Activated CD8-positive, alpha-beta memory T cell treated with anti-CD3 and anti-CD28 coated beads for 4 hours (primary cell): ENCODE measurements at places on chromosomes 4 and X.

DNA sequence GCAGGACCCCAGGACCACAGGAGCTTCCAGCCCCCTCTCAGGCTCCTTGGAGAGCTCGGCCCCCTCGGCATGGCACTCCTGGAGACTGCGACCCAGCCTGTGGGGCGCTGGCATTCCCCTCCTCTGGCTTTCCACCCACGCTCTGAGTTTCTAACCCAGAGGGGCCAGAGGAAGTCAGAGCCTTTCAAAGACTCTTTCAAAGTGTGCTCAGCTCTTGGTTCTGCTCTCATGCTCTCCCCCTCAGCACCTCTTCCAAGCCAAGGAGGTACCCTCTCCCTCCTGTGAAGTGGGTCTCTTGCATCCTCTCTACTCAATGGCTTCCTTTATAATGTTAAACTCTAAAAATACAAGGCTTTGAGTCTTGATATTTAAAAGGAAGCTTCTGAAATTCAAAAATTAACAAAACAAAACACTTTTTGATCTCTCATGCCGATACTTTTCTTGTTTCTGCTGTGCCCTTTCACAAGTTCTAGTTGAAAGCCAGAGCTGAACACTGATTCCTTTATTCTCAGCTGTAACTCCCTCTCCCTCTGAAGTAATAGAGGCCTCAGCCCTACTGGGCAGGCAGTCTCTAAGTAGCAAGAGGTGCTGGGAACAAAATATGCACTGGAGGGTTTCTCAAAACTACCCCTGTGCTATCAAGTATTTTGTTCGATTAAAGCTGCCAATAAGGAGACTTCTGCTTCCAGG, 82.8 kb downstream of the NAT8L start:
- no peak for DNase-seq

DNA sequence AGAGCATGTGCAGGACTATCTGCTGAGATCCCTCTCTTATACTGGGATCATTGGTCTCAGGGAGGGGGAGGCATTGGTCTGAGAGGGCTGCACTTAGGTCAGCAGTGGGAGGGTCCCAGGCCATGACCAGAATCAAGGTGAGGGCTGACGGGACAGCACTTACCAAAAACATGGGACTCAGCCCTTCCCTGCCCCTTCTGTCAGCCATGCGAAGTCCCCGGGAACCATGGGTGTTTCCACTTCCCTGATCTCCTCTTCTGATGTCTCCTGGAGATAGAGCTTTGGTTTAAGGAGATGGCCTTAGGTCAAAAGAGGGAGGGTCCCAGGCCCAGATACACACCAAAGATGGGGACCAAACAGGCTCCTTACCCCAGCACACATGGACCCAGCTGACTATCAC, 12.9 kb upstream of the HSFX1 start:
- DNase-seq, result no peak

DNA sequence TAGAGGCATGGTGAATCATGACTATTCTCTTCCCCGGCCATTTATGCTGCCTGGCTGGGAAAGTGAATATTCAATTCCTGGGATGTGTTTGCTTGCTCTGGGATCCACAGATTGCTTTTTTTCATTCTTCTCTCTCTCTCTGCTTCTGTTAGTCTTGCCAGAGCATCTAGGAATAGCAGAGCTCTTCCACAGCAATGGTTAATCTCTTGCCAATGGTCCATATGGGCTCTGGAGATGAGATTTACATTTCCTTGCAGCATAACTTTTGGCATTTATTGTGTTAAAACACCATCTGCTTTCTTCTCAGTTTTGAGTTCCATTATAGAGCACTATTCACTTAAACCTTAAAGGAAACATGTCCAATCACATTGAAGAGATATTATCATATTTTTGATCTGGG, 59.2 kb upstream of the GUCY1A1 start:
- no peak for DNase-seq

DNA sequence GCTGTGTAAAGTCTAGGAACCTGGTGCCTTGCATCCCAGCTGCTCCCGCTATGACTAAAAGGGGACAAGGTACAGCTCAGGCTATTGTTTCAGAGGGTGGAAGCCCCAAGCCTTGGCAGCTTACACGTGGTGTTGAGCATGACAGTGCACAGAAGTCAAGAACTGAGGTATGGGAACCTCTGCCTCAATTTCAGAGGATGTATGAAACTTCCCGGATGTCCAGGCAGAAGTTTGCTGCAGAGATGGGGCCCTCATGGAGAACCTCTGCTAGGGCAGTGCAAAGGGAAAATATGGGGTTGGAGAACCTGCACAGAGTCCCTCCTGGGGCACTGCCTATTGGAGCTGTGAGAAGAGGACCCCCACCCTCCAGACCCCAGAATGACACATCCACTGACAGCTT, 76.6 kb downstream of the DDX60 start:
- DNase-seq, result no peak

GRCh38 chr4:41060352-41061334, 153.7 kb downstream of the APBB2 start:
- DNase-seq, result no peak

DNA sequence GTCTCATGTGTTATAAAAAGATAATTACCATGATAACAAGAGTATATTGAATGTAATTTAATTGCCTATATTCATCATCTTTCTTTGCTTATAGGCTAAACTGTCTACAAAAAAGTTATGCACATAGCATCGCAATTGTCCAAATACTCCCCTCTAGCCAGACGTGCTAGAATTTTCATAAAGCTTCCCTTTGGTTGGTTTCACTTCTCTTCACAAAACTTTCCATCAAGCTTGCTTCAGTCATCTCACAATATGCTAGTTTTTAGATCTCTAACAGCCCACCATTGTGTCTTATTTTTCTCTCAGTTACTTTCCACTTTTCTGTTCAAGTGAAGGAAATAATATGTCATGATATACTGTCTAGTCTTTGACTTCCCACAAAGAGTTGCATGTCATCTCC, 448.3 kb upstream of the SPANXN1 start:
- DNase-seq, result no peak

DNA sequence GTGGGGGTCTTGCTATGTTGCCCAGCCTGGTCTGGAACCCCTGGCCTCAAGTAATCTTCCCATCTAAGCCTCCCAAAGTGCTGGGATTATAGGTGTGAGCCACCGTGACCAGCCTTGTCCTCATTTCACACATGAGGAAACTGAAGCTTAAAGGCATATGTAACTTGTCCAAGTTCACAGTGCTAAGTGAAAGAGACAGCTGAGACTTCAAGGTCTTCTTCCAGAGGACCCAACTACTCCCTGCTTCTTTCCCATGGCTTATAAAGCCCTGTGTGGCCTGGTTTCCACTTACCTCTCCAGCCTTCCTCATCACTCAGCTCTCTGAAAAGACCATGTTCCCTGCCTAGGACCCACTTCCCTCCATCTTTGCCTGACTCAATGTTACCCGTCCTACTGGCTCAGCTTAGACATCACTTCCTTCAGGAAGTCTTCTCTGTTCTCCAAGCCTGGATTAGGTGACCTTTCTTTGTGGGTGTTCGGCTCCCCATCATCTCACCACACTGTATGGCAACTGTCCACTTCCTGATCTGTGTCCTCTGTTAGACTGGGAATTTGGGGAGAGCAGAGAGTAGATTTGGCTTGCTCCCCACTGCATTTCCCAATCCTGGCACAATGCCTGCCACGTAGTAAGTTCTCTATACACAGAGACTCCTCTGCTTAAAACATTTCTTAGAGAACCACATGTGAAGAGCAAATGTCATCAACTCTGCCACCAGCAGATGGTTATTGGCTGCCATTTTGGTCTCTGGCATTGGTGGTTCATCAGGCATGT, 30.4 kb upstream of the LAMP2 start:
- DNase-seq, result no peak

- DNase-seq, result no peak
These were observed 199.9 kb upstream of the NEIL3 start for GRCh38 chr4:177109769-177110168.

DNA sequence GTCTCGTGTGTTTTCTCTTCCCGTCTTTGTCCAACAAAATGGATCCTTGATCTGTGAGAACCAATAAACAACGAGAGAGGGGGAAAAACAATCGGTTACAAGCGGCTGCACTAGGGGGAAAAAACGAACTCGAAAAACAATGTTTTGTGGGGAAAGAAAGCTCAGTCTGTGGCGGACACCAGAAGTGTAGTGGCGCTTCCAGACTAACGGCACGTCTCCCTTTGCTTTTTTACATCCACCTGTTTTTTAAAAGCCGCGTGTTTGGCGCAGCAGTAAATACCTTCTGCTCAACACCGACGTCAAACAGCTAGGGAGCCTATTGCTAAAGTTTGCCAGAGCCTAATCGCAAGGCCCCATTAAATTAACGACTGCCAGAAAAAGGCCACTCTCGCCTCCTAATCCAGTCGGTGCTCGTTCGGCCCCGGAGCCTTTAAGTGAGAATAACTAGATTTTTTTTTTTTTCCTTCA, 3.3 kb downstream of the NKX6-1 start:
- no peak for DNase-seq

DNA sequence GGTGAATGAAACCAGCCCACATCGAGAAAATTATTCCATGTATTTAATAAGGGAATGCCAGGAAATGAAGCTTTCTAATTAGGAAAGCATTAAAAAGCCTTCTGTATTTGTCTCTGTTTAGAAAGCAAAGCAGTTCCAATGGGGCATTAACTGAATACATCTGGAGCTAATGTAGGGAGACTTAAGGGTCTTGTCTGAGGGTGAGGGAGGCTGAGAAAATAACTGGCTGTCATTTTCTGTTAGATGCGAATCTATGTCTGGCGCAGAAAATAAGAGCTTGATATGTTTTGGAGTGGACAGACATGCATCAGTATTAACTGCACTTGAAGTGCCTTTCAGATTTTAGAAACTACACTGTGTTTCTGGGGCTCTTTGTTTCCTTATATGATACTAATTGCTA, 111.3 kb downstream of the KLHL8 start:
- DNase-seq, result no peak

GRCh38 chrX:101430457-101431078, 22.5 kb downstream of the HNRNPH2 start:
- no peak for DNase-seq

DNA sequence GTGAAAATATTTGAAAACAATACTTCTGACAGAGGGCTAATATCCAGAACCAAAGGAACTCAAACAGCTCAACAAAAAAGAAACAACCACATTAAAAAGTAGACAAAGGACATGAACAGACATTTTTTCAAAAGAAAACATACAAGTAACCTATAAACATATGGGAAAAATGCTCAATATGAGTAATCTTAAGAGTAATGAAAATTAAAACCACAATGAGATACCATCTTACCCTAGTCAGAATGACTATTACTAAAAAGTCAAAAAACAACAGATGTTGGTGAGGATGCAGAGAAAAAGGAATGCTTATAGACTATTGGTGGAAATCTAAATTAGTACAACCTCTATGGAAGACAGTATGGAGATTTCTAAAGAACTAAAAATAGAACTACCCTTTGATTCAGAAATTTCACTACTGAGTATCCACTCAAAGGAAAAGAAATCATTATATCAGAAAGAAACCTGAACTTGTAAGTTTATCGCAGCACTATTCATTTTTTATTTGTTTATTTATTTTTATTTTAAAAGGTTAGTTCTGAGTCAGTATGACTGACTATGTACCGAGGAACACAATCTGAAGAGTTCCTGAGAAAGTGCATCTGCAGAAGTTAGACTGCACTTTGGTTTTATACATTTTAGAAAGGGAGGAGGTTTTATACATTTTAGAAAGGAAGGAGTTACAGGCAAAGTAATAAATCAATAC, 231.3 kb downstream of the INPP4B start:
- no peak for DNase-seq

DNA sequence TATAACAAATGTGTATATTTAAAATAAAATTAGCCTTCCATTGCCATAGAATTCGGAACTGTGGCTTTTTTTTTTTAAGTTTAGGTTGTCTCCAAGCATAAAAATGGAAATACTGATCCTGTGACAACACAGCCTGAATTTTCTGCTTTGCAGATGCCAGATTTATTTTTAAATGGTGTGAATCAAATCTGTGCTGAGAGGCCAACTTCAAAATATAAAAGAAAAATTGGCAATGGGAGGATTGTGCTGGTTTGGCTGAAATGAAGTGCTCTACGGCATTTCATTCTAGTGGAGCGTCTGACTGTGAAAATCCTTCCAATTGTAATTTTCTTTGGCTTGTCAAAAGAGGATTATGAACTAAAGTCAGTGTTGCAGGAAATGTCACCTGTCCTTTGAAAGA, 580.3 kb upstream of the ZFP42 start:
- DNase-seq, result no peak

DNA sequence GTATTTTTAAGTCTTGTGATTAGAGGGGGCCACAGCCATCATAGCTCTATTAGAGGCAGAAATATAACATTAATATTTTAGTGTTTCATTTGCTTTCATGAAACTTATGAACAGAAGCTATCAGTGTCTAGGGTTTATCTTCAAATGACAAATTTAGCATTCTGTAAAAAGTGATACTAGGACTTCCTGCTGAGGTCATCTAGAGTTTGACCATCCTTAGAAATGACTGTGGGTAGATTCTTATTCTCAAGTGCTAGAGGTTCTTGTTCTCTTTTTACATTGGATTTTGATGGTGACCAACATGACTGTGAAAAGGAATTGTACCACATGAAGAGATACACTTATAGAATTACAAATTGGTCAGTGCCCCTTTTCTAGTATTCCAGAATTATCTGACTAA, 568.6 kb downstream of the RPA4 start:
- DNase-seq, result no peak

- DNase-seq, result no peak
These were observed 3.0 kb downstream of the GIMD1 start for GRCh38 chr4:106365613-106366012.

- DNase-seq, result no peak
These were observed 7.1 kb downstream of the SMIM9 start for GRCh38 chrX:154827194-154828015.

DNA sequence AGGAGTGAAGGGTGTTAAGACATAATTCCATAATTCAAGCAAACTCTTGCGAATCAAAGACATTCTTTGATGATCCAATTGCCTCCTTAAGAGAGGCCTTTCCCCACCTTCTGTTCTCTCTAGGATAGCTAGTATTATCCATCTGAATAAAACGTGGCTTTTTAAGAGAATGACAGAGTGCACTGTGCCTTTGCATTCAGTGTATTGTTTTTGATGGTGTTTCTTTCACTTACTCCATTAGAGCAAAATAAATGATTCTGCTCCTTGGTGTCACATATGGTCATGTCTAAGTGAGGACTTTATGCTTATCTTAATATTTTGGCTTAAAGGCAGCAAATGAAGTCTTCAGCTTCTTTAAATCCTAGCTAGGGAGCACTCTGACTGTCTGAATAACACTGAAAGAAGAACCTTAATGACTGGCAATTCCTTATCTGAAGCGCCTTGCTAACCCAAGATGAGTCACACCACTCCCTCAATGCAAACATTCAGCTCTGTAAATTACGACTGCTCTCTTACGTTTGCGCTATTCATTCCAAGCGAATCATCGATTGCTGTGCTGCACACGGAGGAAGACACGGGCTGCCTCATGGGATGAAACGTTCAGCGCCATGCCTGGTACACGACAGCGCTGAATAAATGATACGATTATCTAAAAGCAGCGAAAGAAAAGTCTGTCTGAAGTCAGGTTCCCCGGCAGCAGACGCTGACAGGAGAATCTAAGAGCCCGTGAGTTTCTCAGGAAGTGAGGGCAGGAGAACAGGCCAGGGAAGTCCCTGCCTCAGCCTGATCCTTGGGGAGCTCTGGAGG, 35.1 kb upstream of the GEMIN8 start:
- DNase-seq, result no peak
